Heart left ventricle (tissue), 16 donors: ENCODE measurements at places on chromosomes 6 and 20. TPM values are rescaled to one million over a fixed set of nuclear protein-coding genes. Genes with fewer than 3 reads are reported as not detected.

Gene ENPP1
- 1.2 TPM for total RNA-seq

GRCh38 chr6:12592634-12593033, 123.9 kb upstream of the PHACTR1 start:
- DNase-seq = no peak

DNA sequence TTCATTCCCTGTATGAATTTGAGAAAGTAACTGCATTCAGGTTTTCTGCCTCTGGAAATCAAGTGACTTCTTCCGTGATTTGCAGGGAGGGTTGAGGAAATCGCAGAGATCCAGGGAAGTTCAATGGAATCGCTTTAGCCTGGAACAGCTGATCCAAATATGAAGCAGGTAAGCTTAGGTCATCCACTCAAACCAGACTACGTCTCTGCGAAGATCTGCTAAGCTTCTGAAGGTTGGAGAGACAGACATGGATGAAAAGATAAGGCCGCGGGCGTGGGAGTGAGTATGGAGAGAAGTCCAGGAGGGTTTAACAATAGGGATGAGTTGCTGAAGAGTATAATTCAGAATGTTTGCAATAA, 34.2 kb upstream of the BTN3A2 start:
- no peak for DNase-seq

GRCh38 chr6:161401587-161402309, 127.9 kb upstream of the AGPAT4 start:
- no peak for DNase-seq

- DNase-seq = no peak
Observed at GRCh38 chr6:136551103-136551502, 881 bp upstream of the MAP7 start.

DNA sequence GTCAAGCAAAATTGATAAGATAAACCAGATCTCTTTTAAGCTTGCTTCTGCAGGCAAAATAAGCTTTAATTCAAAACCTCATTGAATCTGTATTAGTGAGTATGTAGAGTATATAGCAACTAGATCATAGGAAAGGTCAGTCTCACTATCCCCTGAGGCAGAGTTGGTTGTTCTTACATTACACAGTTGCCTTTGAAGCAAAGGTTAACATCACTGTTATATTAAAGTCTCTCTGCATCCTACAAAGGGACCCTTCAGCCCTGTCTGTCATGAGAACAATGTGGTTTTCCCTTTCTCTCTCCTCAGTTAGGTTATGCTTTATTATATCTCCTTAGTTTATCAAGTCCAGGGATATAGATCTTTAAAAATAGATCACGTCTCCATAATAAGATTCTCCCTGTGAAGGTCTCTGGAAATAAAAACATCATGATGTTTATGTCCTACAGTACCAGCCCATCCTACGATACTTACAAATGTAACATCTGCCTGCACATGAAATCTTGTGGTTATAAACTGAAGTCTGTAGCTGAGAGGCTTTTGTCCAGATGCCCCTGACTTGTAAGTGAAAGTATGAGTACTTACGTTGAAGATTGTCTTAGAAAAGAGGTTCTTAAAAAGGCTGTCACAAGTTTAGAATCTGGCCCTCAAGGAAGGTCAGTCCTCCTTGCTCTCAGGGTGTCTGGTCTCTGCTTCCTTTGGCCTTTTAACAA, 103.6 kb downstream of the VIP start:
- DNase-seq = no peak

GRCh38 chr6:144158133-144158532, 7.8 kb downstream of the STX11 start:
- DNase-seq = peak; percentile 71

GRCh38 chr6:136014454-136015437, 163.2 kb downstream of the PDE7B start:
- peak; percentile 47 for DNase-seq

GRCh38 chr20:19565736-19566135, 192.3 kb upstream of the RIN2 start:
- no peak for DNase-seq

DNA sequence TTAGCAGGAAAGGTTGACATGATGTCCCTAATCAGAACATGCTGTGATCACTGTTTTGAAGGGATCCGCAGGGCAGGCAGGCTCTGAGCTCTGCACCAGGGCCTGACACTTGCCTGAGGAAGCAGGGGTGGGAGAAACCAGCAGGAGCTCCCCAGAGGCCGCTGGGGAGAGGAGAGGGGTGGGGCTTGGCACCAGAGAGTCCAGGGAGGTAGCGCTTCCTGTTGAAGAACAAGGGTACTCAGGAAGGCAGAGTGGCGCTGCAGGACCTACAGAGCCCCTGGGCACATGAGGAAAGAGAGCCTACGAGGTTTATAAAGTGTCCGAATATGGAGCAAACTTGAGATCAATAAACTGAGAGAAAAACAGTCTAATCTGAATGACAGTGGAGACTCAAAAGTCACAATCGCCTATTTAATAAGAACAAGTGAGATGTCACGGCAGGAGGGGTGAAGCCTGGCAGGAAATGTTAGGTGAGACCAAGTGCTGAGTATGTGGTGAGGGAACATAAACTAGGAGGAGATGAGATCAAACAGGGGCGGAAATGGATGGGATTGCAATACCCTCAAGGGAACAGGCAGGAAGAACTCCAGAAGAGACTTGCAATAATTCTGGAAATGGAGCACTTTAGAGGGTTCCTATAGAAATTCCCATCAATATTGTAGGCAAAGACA, 5.8 kb upstream of the TBXT start:
- peak; percentile 40 for DNase-seq

Gene MYLK4
- total RNA-seq = 0.80 TPM

GRCh38 chr6:165686596-165687365, 23.7 kb upstream of the PDE10A start:
- no peak for DNase-seq

GRCh38 chr6:47428746-47429664, 48.6 kb upstream of the CD2AP start:
- no peak for DNase-seq

- DNase-seq = peak; percentile 79
Observed at GRCh38 chr6:53065266-53066076, at the start of gene FBXO9. Gene FBXO9, plus strand, starts transcription at chr6:53065404. Its CDS starts 386 bp downstream, at chr6:53065790.

GRCh38 chr6:155861821-155862220, 406.2 kb upstream of the NOX3 start:
- no peak for DNase-seq

DNA sequence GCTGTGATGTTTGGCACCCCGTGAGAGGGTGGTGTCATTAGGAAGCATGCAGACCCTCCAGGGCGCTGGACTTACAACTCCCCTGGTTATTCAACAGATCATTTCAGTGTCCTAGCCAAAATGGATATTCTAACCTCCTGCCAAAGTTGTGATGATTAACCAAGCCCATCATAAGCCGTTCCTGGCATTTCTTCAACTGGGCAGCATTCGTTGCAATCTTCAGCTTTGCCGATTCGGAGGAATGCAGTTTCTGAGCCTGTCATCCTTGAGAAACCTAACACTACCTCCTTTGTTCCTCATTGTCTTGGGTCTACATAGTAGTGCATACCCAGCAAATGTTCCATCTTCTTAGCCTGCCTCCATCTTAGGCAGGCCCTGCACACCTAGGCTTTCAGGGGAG, 79.2 kb upstream of the MAP3K4 start:
- DNase-seq = no peak

GRCh38 chr6:33278392-33278741, 1.4 kb downstream of the B3GALT4 start:
- DNase-seq = no peak

Gene PNLDC1
- total RNA-seq = not detected

Gene SLC35B3
- total RNA-seq = 6.0 TPM

Gene NECAB3
- total RNA-seq = 111 TPM

DNA sequence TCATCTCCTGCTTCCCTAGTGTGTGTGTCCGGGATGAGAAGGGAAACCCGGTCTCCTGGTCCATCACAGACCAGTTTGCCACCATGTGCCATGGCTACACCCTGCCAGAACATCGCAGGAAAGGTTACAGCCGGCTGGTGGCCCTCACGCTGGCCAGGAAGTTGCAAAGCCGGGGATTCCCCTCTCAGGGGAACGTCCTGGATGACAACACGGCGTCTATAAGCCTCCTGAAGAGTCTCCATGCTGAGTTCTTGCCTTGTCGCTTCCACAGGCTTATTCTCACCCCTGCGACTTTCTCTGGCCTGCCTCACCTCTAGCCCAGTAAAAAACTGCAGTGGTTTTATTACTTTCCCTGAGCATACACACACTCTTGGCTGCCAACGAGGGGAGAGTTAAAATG, 23.9 kb upstream of the C6orf141 start:
- DNase-seq = no peak

Gene MEI4
- total RNA-seq = 0.29 TPM

DNA sequence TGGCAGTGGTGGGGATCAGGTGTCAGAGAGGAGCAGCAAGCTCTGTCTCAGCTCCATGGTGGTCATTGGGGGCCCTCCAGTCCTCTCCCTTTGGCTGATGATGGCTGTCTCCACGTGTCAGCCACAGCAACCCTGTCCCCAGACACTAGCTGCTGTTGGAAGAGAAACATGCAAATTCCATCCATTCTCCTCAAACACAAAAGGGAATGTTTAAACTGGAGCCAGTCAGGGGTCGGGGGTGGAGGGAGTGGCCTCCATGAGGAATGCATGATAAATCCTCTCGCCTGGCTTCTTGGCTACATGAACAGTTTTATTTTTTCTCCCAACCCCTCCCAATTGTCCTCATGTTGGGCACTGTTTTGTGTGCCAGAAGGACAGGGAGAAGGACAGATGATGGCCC, 86.4 kb downstream of the EDN3 start:
- no peak for DNase-seq

GRCh38 chr6:84033523-84034451, at the start of gene MRAP2:
Gene MRAP2, plus strand, starts transcription at chr6:84033772. Its CDS starts 21,547 bp downstream, at chr6:84055319.
- DNase-seq = no peak

DNA sequence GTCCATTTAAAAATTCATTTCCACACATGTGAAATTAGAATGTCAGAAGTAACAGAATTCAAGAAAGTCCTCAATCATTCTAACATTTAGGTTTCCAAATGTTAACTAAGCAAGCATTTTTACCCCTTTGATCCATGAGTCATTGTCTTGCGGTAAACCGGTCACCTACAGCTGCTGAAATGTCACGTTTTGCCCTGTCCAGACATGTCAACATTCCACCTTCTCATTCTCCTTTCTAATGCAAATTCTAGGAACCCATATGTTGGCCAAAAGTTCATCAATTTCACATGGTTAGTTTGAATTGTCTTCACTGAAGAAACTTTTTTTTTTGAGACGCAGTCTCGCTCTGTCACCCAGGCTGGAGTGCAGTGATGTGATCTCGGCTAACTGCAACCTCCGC, 117.2 kb downstream of the IPCEF1 start:
- no peak for DNase-seq

DNA sequence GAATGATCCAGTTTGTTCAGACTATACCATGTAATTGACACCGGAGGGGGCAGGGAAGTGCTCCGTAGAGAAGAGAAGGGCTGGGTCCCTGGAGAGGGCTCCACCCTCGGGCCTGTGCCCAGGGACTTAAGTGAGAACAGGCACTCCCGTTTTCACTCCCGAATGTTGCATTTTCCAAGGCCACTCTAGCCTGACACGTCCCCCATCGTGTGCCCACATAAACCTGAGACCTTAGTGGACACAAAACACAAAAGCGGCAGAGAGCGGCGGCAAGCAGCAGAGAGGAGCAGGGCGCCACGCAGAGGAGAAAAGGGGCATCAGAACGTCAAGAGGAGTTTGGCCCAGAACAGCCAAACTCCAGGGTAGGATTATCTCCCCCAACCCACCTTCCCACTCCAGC, 1405.1 kb downstream of the GRIK2 start:
- no peak for DNase-seq

Gene TRIM31
- not detected for total RNA-seq

- DNase-seq = no peak
Observed at GRCh38 chr6:139970591-139970991, 596.1 kb upstream of the CITED2 start.

DNA sequence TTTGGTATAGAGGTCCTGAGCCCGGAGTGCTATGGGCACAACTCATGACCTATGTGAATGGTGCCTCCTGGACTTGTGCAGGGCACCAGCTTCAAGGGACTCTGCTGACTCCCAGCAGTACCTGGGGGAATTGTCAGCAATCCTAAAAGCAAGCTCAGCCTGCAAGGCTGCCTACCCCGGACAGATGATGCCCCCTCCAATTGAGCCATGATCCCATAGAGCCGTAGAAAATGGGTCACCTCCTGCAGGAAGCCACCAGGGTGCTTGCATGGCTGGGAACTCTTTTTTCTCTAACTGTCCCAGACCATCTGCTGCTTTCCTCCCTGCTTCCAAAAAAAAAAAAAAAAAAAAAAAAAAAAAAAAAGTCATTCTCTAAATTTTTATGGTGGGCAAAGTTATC, 12.9 kb upstream of the PRND start:
- DNase-seq = no peak

GRCh38 chr6:137403855-137404254, 90.3 kb downstream of the OLIG3 start:
- no peak for DNase-seq

Gene BPIFB2
- not detected for total RNA-seq

Gene CHRNA4
- 1.1 TPM for total RNA-seq

Gene FOXC1
- total RNA-seq = 2.7 TPM

DNA sequence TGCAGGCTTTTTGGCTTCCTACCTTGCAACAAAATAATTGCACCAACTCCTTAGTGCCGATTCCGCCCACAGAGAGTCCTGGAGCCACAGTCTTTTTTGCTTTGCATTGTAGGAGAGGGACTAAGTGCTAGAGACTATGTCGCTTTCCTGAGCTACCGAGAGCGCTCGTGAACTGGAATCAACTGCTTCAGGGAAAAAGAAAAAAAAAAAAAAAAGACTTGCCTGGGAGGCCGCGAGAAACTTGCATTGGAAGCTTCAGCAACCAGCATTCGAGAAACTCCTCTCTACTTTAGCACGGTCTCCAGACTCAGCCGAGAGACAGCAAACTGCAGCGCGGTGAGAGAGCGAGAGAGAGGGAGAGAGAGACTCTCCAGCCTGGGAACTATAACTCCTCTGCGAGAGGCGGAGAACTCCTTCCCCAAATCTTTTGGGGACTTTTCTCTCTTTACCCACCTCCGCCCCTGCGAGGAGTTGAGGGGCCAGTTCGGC, 420 bp downstream of the SOX4 start:
- no peak for DNase-seq

DNA sequence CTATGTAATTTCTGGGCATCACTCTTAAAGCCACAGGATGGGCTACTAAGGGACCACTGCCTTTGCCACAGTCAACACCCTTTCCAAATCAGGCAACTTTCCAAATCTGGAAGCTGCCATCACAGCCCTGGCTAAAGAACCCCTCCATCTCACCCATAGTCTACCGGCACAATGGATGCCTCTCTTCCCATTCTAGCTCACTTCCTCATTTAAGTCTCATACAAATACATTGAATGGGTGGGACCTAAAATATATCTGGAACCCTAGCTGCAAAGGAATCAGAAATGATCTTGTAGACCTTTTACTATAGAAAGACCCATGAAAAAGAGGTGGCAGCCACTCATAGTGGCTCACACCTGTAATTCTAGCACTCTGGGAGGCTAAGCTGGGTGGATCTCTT, 3.3 kb upstream of the TREML4 start:
- DNase-seq = no peak

Gene PREX1
- 7.9 TPM for total RNA-seq

GRCh38 chr20:60210779-60211617, 252.8 kb downstream of the CDH26 start:
- DNase-seq = peak; percentile 67

- DNase-seq = no peak
Observed at GRCh38 chr6:168216751-168217191, 102.8 kb downstream of the DACT2 start.

Gene RNF182
- not detected for total RNA-seq

- no peak for DNase-seq
Observed at GRCh38 chr20:17498641-17499040, 32.5 kb downstream of the BFSP1 start.

GRCh38 chr6:80003826-80004172, 650 bp upstream of the TTK start:
- peak; percentile 26 for DNase-seq

GRCh38 chr6:5469101-5469846, 208.0 kb downstream of the FARS2 start:
- no peak for DNase-seq
